ENCODE measurements at places on chromosomes 6 and 20. TPM values are rescaled to one million over a fixed set of nuclear protein-coding genes. Genes with fewer than 3 reads are reported as not detected.

The CCM2L gene
- 6.4 TPM for polyA plus RNA-seq

The HLA-DOA gene
- polyA plus RNA-seq, result 5.0 TPM

The SDCBP2 gene
- 2.4 TPM for polyA plus RNA-seq

The SLC22A1 gene
- 0.14 TPM for polyA plus RNA-seq

The MTO1 gene
- polyA plus RNA-seq, result 22.5 TPM

The MUCL3 gene
- not detected for polyA plus RNA-seq

The FAM209B gene
- 0.29 TPM for polyA plus RNA-seq

The RAD21L1 gene
- polyA plus RNA-seq, result not detected

The FKBP1A gene
- polyA plus RNA-seq, result 320 TPM

The FAM209A gene
- 0.29 TPM for polyA plus RNA-seq

DNA sequence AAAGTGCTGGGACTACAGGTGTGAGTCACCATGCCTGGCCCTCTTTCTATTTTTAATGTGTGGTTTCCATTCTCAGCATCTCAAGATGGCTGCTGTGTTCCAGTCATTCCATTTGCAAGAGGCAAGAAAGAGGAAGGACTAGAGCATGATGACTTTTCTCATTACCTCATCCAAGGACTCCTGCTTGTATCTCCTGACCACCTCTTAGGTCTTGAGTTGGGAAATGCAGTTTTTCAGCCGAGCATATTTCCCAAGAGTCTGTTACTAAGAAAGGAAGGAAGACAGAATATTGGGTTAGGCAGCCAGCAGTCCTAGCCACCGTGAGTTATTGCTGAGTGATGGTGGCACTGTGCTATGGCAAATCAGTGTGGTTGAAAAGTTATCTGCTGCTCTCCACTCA, 108.4 kb upstream of the INSM1 start:
- DNase-seq, result no peak

- DNase-seq, result no peak
Measured at GRCh38 chr6:29014729-29015608, 9.9 kb upstream of the ZNF311 start.

- DNase-seq, result no peak
Measured at GRCh38 chr6:138724015-138724414, 49.6 kb upstream of the CCDC28A start.

GRCh38 chr6:139016337-139017213, 12.0 kb upstream of the ABRACL start:
- DNase-seq, result no peak

DNA sequence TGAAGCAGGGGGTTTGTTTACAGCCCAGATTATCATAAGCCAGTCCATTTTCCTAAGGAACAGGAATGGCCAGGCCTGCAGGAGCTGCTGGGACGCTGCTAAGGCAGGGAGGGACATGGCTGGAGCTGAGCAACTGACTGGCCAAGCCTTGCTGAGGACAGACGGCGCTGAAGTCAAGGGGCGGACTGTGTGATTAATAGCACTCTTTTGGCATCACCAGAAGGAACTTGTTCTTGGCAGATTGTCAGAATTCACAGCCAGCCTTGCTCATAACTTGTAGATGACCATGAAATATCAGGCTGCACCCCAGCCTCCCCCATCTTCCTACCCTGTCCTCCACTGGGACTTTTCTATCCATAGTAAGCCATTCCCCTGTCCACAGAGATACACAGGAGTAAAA, 218.8 kb upstream of the RNF24 start:
- peak; percentile 69 for DNase-seq

GRCh38 chr6:109295774-109296156, 86.5 kb downstream of the CD164 start:
- DNase-seq, result no peak

GRCh38 chr6:30880698-30881252, 3.5 kb upstream of the DDR1 start:
- no peak for DNase-seq

GRCh38 chr6:166301611-166302529, 6.3 kb downstream of the PRR18 start:
- DNase-seq, result no peak

- no peak for DNase-seq
Measured at GRCh38 chr6:39223061-39223460, 6.2 kb downstream of the KCNK5 start.

DNA sequence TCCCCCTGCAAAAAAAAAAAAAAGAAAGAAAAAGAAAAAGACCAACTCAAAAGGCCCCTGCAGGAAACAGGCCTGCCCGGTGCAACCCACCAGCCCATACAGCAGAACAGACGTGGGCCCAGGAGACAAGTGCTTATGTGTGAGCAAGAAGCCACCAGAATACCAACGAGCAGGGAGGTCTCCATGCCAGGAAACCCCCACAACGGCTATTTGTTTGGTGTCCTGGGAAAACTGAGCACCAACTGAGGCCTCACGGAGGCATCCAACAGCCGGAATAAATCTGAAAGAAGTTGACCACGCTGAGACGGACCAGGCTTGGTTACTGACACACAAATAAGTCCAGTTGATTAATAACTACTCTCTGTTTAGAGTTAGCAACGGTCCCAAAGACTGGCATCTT, 29.7 kb downstream of the PTPRT start:
- DNase-seq, result no peak

DNA sequence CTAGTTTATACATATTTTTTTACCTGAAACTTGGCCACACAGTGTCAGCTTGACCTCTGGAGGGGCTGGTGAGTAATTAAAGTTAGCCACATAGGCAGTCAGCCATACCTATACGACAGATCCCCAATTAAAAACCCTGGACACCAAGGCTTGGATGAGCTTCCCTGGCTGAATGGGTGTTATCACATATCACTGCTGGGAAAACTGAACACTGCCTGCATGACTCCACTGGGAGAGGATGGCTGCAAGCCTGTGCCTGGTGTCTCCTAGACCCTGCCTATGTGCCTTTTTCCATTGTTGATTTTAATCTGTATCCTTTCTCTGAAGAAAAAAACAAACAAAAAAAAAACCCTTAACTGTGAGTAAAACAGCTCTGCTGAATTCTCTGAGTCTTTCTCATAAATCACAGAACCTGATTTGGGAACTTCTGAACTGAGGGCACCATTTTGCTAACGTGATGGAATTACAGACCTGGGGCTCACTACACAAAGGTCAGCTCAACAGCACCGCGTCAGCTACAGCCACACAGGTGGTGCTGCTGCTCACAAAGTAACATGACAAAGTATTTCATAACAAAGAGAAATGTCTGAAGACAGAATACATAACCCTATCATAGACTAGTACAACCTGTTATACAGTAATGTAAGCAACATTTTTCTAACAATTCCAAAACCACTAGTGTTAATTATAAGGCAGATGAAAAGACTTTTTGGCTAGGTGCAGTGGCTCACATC, 97.0 kb downstream of the SLC23A2 start:
- no peak for DNase-seq

- DNase-seq, result no peak
Measured at GRCh38 chr20:8232332-8232731, 100.3 kb downstream of the PLCB1 start.

GRCh38 chr20:57224641-57225138, 41.8 kb downstream of the BMP7 start:
- DNase-seq, result no peak

- DNase-seq, result no peak
Measured at GRCh38 chr20:8454137-8454712, 322.2 kb downstream of the PLCB1 start.

DNA sequence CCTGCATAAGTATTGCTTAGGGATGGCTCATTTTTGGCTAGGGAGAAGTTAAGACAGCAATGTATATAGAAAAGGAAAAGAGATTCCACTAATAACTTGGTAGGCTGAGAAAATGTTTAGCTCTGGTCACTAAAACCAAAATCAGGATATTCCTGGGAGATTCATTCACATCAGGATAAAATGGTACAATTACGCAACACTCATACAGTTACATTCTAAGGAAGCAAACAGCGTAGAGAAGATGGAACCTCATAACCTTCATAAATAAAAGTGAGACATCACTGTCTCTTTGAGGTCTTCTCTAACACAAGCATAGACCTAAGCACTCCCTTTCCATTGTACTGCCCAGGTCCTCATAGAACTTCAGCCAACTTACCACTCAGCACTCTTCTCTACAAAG, 295.7 kb upstream of the RUNX2 start:
- no peak for DNase-seq

DNA sequence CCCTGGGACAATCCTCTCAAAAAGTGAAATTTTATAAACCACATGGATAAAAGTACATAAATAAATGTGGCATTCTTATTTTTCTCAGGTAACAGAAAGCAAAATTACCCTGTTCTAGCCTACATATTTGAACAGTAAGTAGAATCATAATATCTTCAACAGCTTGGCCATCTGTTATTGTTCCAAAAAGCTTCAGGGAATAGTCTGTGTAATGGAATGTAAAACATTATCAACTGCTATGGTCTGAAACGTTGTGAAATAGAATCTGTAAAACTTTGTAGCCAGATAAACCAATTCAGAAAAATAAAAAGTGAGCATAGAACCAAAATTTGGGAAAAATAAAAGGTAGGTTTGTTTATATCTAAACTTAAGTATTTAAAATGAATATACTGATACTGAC, 114.7 kb downstream of the THEMIS start:
- DNase-seq, result no peak

DNA sequence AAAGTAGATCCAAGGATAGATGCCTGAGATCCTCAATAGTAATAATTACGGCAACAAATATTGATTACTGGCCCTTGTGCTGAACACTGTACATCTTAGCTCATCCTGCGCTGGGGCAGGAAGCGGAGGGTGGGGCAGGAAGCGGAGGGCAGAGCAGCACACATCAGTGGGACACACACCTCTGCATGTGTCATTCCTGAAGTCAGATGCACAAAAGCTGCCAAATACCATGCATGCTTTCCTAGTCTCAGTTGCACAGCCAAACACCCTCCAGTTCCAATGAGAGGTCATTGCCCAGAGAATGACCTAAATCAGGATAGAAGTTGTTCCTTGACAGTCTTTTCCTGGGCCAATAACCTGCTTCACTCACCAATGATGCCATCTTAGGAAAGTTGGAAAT, 74.4 kb upstream of the FOXC1 start:
- no peak for DNase-seq

- no peak for DNase-seq
Measured at GRCh38 chr6:56549014-56549413, 93.7 kb downstream of the DST start.

All from left renal pelvis (tissue), 4 donors.